ENCODE measurements at places on chromosomes 12 and 14. TPM values are rescaled to one million over a fixed set of nuclear protein-coding genes. Genes with fewer than 3 reads are reported as not detected.
A peak's percentile ranks its signal among the peaks of the same experiment; 100 is the strongest.

The TEP1 gene
- 10.9 TPM for total RNA-seq

The NOS1 gene
- 0.11 TPM for total RNA-seq

The TAPBPL gene
- total RNA-seq: not detected

The CABP1 gene
- 0.47 TPM for total RNA-seq

- H3K27ac ChIP-seq: no peak overlapping the region
- no peak overlapping the region for H3K4me3 ChIP-seq
- DNase-seq: peak; percentile 44
- no peaks in the 10 kb centered on the region for H3K27me3 ChIP-seq
Observed at GRCh38 chr14:32013083-32013482, 64.0 kb upstream of the ARHGAP5 start.

- no peak for DNase-seq
- peaks cover 27% of the 10 kb centered on the region for H3K4me1 ChIP-seq
- H3K27me3 ChIP-seq: no peaks in the 10 kb centered on the region
- H3K36me3 ChIP-seq: no peaks in the 10 kb centered on the region
Observed at GRCh38 chr14:22474730-22475351, 114.2 kb downstream of the DAD1 start.

GRCh38 chr14:97407701-97408407 is 610.7 kb downstream of the VRK1 start:
- no peak overlapping the region for H3K4me3 ChIP-seq
- DNase-seq: no peak
- H3K27me3 ChIP-seq: peaks cover 31% of the 10 kb centered on the region
- peaks cover 25% of the 10 kb centered on the region for H3K4me1 ChIP-seq
- H3K27ac ChIP-seq: no peak overlapping the region
- no peaks in the 10 kb centered on the region for H3K36me3 ChIP-seq

DNA sequence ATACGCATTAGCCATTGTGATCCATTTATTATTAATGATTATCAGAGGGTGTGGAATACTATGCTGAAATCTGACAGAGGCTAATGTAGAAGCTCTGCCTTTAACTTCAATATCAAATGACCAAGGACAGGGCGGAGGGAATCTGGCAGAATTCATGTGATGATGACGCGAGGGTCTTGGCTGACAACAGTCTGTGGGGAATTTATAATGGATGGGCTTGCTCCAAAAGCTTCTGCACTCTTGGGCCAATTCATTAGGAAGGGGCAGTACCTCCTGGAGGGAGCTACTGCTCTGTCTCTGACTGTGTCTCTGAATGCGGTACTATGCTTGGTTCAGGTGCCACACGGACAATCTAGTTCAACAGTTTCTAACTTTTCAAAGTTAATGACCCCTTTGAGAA is 46.2 kb downstream of the GALNT8 start:
- no peak overlapping the region for H3K27ac ChIP-seq
- H3K36me3 ChIP-seq: no peaks in the 10 kb centered on the region
- H3K4me3 ChIP-seq: no peak overlapping the region
- no peaks in the 10 kb centered on the region for H3K27me3 ChIP-seq

The RNF41 gene
- 68.9 TPM for total RNA-seq

The PRKAG1 gene
- total RNA-seq: 32.4 TPM

- DNase-seq: no peak
- H3K27me3 ChIP-seq: peaks cover 24% of the 10 kb centered on the region
Observed at GRCh38 chr12:6377667-6377994, 2.3 kb upstream of the SCNN1A start.

- H3K27ac ChIP-seq: no peak overlapping the region
- H3K4me1 ChIP-seq: peaks cover 16% of the 10 kb centered on the region
- no peak for DNase-seq
- H3K4me3 ChIP-seq: no peak overlapping the region
Observed at GRCh38 chr14:32009976-32010581, 67.0 kb upstream of the ARHGAP5 start.

- H3K4me1 ChIP-seq: no peaks in the 10 kb centered on the region
- H3K27ac ChIP-seq: no peak overlapping the region
- no peaks in the 10 kb centered on the region for H3K27me3 ChIP-seq
- no peak overlapping the region for H3K4me3 ChIP-seq
- no peaks in the 10 kb centered on the region for H3K36me3 ChIP-seq
Observed at GRCh38 chr12:25184132-25184531, 10.8 kb downstream of the DNAI7 start.

DNA sequence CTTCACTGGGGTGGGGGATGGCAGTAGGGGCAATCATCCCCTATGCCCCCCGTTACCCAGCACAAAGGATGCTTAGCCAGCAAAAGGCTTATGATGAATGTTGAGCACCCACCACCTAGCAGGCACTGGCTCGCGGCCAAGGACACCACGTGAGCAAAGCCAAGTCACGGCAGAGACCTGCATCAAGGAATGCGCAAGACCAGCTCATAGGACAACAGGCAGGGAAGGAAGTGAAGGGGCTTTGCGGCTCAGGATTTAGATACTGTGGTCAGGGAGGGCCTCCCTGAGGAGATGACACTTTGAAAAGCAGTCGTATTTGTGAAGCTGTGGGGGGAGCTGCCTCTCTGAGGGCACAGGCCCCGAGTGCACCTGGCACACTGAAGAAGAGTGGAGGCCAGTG is 32.8 kb downstream of the SH2B3 start:
- peak; percentile 21 for DNase-seq
- H3K27me3 ChIP-seq: no peaks in the 10 kb centered on the region
- no peaks in the 10 kb centered on the region for H3K36me3 ChIP-seq
- no peak overlapping the region for H3K27ac ChIP-seq
- no peaks in the 10 kb centered on the region for H3K4me1 ChIP-seq

- H3K27me3 ChIP-seq: no peaks in the 10 kb centered on the region
- no peak overlapping the region for H3K27ac ChIP-seq
- no peaks in the 10 kb centered on the region for H3K4me1 ChIP-seq
- H3K36me3 ChIP-seq: peaks cover 3% of the 10 kb centered on the region
Observed at GRCh38 chr14:31170411-31170810, 37.2 kb downstream of the HECTD1 start.

DNA sequence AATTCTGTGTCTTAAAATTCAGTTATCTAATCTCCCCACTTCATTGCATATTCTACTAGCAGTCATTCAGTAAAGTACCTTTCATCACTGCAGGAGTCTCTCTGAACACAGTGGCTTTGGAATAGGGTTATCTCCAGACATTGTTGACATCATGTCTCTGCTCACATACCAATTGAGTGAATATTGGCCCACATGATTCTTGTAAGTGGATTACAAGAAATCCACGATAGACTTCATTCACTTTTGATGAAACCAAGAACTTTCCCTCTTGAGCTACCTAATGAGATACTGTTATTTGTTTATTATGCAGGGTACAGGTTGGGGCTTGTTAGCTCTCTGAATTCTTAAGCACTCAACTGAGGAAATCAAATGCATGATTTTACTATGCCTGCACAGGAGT is 284.9 kb downstream of the RAD51B start:
- H3K27me3 ChIP-seq: no peaks in the 10 kb centered on the region
- H3K4me1 ChIP-seq: peaks cover 15% of the 10 kb centered on the region
- H3K27ac ChIP-seq: no peak overlapping the region
- no peak overlapping the region for H3K4me3 ChIP-seq
- H3K36me3 ChIP-seq: no peaks in the 10 kb centered on the region

- no peaks in the 10 kb centered on the region for H3K27me3 ChIP-seq
- peaks cover 23% of the 10 kb centered on the region for H3K4me1 ChIP-seq
- no peak overlapping the region for H3K4me3 ChIP-seq
- no peaks in the 10 kb centered on the region for H3K36me3 ChIP-seq
Observed at GRCh38 chr14:69593018-69593677, 18.2 kb upstream of the SUSD6 start.

- H3K36me3 ChIP-seq: no peaks in the 10 kb centered on the region
- DNase-seq: no peak
- H3K4me3 ChIP-seq: no peak overlapping the region
- H3K27me3 ChIP-seq: no peaks in the 10 kb centered on the region
- H3K4me1 ChIP-seq: no peaks in the 10 kb centered on the region
Observed at GRCh38 chr12:76111209-76111749, 26.8 kb upstream of the NAP1L1 start.

The TSPAN19 gene
- total RNA-seq: 4.3 TPM

The GRIP1 gene
- 25.0 TPM for total RNA-seq

DNA sequence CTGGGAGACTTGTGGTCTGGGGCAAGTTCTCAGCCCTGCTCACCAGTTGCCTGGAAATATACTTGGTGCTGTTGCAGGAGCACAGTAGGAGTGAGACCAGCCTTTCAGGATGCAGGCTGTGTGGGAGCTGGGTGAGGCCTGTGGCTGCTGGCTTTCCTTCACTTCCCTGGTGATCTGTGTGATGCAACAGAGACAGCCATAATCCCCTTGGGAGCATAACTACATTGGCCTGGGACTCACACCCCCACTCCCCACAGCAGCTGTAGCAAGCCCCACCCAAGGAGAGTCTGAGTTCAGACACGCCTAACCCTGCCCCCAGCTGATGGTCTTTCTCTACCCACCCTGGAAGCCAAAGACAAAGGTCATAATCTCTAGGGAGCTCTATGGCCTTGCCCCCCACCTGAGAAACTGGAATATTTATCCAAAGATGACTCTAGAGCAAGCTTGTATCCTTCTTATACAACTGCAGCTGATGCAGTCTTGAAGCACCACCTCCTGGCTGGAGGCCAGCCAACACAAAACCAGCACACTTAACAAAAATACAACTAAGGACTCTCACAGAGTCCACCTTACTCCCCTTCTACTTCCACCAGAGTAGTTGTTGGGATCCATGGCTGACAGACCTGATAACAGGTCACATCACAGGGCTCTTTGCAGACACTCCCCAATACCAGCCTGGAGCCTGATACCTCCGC is 190.4 kb upstream of the CPNE8 start:
- H3K27ac ChIP-seq: no peak overlapping the region
- no peaks in the 10 kb centered on the region for H3K27me3 ChIP-seq
- no peaks in the 10 kb centered on the region for H3K4me1 ChIP-seq

The C12orf42 gene
- 1.1 TPM for total RNA-seq

GRCh38 chr12:110930348-110931314 is 10.3 kb upstream of the MYL2 start:
- no peaks in the 10 kb centered on the region for H3K36me3 ChIP-seq
- H3K4me3 ChIP-seq: no peak overlapping the region
- H3K27ac ChIP-seq: no peak overlapping the region
- DNase-seq: no peak

DNA sequence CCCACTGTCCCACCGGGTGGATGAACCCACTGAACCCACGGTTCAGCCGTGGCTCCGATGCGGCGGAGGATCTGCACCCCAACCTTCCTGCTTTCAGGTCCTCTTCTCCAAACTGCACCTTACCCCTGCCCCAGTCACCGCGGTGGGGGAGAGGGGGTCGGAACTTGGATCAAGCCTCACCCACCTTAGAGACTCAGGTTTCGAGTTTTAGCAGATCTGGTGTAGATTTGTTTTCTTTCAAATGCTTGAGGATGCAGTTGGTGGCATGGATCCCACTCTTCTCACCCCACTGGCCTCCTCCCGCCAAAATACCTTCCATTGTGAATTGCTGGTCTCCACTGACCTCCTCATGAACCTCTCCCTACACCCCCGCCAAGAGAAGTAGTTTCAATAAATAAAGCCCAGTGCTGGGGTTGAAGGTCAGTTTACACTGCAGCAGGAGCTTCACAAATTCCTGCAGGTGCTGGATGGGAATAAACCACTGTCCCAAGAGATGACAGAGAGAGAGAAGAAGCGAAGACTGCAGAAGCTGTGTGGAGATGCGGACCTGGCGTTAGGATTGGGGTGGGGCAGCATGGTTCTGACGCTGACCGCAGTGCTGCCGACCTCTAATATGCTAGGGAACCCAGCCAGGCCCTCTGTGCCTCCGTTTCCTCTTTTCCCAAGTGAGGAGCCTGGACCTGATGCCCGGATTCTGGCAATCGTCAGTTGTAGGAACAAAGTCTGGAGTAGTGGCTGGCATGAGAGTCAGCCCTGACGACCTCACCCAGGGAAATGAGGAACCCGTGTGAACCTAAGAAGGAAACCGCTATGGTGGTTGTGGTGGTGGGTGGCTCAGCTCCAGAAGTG is 7.4 kb downstream of the TTC6 start:
- DNase-seq: no peak
- H3K27ac ChIP-seq: no peak overlapping the region
- H3K36me3 ChIP-seq: no peaks in the 10 kb centered on the region
- H3K4me3 ChIP-seq: no peak overlapping the region

The KRT75 gene
- total RNA-seq: not detected

GRCh38 chr14:97798176-97798575 is 1001.0 kb downstream of the VRK1 start:
- H3K4me3 ChIP-seq: no peak overlapping the region
- H3K36me3 ChIP-seq: no peaks in the 10 kb centered on the region
- H3K27ac ChIP-seq: no peak overlapping the region
- H3K4me1 ChIP-seq: no peaks in the 10 kb centered on the region

The NRIP2 gene
- total RNA-seq: 0.65 TPM

GRCh38 chr12:104412681-104413080 is 44.1 kb upstream of the CHST11 start:
- H3K27me3 ChIP-seq: no peaks in the 10 kb centered on the region
- H3K4me1 ChIP-seq: peaks cover 12% of the 10 kb centered on the region
- no peak overlapping the region for H3K27ac ChIP-seq

DNA sequence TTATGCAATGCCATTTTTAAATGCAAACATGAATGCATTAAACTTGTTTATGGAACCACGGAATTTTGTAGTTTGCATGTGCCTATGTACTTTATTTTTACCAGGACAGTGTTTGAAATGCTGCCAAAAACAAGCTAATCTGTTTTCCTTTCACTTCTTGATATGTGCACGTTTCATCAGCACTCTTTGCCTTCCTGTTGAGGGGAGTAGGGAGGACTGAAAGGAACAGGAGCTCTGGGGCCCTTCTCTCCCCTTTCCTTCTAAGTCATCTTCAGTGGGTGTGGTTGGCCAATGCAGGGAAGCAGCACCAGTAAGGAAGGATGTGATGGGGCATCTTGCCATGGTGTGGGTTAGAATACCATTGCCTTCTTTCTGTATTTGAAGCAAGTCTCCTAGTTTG is 12.1 kb upstream of the PPP4R4 start:
- no peaks in the 10 kb centered on the region for H3K27me3 ChIP-seq
- no peaks in the 10 kb centered on the region for H3K36me3 ChIP-seq
- H3K4me3 ChIP-seq: no peak overlapping the region
- no peak overlapping the region for H3K27ac ChIP-seq
- peaks cover 16% of the 10 kb centered on the region for H3K4me1 ChIP-seq

- H3K4me1 ChIP-seq: no peaks in the 10 kb centered on the region
- DNase-seq: no peak
- H3K4me3 ChIP-seq: no peak overlapping the region
- no peak overlapping the region for H3K27ac ChIP-seq
Observed at GRCh38 chr12:132079695-132080094, 64.4 kb downstream of the DDX51 start.

DNA sequence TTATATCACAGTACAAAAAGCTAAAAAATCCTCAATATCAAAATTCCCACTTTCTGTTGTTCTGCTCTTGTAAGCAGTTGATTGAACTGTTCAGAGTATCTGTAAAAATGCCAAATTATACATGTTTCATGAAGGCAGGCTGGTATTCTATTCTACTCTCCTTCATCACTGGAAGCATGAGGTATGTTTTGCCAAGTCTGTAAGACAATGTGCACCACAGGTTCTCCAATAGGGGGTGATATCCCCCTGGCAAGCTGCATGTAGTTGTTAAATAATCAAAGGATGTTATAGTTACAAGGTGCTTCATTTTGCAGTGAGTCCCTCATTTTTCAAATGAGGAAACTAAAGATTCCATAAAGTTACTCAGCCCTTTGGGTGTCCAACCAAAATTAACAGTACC is 15.1 kb upstream of the NEK9 start:
- peak; percentile 24 for DNase-seq
- H3K4me1 ChIP-seq: peaks cover 3% of the 10 kb centered on the region
- no peak overlapping the region for H3K27ac ChIP-seq
- no peaks in the 10 kb centered on the region for H3K27me3 ChIP-seq
- H3K4me3 ChIP-seq: no peak overlapping the region
- peaks cover 7% of the 10 kb centered on the region for H3K36me3 ChIP-seq

All from neural progenitor cell (in vitro differentiated cells).